ENCODE measurements at places on chromosomes 7 and 10.

DNA sequence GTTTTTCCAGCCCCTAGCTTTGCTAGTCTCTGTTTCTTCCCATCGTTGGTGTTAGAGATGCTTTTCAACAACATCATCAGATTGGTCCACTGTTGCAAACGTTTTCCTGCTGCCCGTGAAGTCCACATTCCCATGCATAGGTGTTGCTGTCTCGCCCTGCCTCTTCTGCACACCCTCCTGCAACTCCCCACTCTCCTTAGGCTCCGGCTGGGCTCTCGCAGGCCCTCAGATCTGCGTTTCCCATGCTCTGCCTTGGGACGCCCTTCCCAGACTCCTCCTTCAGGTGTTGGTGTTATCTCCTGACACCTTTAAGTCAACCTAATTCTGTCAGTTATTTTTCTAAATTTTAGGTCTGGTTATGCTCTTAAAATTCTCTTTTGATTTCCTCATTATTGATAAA, 55.0 kb downstream of the ZMYND11 start:
- DNase-seq, result no peak

DNA sequence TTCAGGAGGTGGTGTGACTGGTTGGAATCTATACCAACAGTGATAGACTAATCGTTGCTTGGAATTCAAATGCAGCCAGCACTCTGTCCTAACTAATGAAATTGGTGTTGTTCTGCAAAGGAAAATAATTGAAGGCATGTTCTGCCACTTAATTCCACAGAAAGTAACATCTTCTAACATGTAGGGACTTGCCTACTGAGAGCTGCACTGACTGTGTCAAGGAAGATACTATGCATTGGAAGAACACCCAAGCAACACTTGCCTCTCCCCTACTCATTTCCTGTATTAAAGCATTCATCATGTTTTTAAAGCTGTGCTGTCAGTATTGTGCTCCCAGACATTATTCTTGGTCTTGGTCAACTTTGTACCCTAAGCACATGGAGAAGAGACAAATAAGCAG, 2.7 kb upstream of the CYP3A7 start:
- no peak for DNase-seq

DNA sequence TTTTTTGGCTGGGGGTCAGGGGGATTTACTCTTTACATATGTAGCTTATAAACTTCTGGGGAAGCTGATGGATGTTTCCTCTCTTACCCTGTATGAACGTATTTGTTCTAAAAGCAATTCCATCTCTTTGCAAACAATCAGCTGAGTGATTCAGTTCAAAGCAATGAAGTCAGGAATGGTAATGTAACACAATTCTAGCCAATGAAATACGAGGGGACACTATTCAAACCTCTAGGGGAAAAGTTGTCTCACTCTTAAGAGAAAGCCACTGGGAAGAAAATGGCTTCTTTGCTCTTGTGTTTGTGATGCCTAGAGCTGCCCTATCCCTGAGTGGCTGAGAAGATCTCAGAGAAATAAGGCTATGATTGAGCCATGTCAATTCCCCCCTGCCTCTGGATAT, 134.8 kb upstream of the SEMA3C start:
- DNase-seq, result no peak

- DNase-seq, result no peak
These were observed 54.1 kb upstream of the PPIF start for GRCh38 chr10:79292891-79293746.

- DNase-seq, result no peak
These were observed 251.7 kb downstream of the SNX10 start for GRCh38 chr7:26543340-26543739.

- DNase-seq, result no peak
These were observed 4.7 kb upstream of the ZYX start for GRCh38 chr7:143376396-143376795.

DNA sequence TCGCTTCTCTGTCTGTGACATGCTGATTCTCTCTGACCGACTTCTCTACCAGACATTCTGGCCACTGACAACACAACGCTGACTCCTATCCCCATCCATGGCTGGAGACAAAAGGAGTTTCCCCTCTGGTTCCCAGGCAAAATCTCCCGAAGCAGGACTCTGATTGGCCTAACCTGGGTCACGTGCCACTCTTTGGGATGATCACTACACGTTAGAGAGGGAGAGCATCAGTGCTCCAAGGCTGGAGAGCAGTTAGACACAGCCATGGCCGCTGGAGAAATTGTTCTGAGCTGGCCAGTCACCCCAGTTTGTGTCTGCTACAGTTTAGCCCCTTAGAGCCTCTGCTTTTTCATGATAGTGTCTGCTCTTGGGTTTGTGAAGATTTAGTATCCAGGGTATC, 38.9 kb downstream of the ADAMTS14 start:
- DNase-seq, result no peak

DNA sequence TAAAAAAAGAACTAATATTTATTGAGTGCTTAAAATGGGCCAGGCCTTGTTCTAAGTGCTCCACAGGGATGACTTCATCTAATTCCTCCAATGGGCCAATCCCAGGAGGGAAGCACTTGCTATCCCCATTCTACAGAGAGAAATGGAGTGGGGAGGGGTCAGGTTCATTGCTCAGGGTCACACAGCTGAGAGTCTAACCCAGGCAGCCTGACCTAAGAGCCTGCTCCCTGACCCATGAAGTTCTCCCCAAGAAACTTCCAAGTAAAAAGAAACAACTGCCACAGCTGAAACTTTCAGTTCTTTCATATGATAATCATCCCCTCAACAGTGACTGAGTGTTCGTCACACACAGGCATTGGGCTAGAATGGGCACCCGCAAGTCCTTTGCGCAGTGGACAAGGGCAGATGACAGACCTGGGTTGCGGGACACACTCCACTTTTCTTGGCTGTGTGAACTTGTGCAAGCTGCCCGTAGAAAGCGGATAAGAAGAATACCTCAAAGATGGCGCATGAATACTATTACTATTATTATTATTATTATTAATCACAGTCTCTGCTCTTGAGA, 39.7 kb downstream of the BEND7 start:
- no peak for DNase-seq

DNA sequence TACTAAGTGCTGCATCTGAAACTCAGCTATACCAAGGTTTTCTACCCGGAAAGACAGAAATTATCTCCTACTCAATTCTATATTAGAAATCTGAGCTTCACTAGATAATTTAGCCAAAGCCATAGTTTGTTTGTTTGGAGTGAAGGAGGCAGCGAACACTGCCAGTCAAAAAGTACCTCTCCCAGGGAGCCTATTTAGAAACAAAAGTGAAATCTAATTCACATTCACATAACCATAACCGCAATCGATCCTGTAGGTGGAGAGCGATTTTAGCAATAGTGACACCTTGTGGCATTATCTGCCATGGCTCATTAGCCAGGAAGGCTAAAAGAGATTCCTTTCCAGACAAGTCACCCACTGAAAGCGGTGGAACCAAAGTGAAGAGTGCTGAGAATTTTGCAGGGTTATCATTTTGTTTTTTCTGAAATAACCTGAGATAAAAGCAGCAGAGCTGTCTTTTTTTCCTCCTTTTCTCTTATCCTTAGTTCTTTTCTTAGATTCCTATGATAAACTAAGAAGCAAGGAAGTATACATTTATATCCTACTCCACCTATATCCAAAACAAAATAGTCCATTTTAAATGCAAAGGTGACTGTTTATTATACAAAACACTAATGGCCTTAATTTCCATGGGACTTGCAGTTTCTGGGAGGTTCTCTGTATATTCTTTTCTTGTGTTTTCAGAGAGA, 83.7 kb upstream of the BET1 start:
- DNase-seq, result peak; percentile 60

DNA sequence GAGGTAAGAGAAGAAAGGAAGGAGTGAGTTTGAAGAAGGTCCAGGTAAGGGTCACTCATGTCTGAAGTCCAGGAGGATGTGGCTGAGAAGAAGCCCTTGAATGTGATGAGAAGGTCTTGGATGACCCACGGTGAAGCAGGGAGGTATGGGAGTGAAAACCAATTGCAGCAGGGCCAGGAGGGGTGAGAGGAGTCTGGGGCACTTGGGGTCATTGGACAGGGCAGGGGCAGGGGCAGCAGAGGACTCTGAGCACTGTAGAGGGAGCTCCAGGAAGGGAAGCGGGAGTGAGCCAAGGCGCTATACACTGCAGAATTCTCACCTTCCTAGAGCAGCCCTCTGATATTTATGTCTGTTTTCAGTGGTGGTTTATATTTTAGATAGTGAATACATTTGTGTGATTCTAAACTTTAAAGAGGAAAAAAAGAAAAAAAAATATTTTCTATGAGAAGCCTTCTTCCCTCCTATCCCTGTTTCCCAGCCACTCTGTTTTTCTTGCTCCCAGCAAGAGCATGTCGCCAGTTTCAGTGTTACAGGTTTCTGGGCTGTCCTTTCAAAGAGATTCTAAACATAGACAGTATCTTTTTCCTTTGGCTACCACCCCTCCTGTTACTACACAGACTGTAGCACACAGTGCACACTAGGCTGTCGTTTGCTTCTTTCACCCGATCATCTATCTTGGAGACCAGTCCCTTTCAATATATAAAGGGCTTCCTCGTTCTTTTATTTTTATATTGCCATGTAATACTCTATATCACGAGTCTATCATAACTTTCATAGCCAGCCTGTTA, 24.5 kb downstream of the BLVRA start:
- no peak for DNase-seq

- no peak for DNase-seq
These were observed 463.6 kb downstream of the ZWINT start for GRCh38 chr10:55897490-55897921.

DNA sequence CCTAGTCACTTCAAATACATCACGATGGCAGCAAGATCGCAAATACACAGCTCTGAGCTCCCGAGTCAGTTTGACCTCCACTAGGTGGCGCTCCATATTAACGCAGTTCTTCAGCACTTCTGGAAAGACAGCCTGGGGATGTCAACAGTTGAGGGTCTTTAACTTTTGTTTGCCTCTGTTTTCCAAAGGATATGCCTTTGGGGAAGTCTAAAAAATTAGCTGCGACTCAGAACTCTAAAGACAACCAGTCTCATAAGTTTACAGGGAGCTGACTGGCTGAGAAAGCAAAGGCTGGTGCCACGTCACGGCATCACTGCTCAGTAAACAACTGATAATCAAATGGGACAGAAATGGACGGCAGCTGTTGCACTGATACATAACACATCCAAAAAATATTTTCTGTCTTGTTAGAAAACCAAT, 458.8 kb downstream of the SORCS1 start:
- no peak for DNase-seq

DNA sequence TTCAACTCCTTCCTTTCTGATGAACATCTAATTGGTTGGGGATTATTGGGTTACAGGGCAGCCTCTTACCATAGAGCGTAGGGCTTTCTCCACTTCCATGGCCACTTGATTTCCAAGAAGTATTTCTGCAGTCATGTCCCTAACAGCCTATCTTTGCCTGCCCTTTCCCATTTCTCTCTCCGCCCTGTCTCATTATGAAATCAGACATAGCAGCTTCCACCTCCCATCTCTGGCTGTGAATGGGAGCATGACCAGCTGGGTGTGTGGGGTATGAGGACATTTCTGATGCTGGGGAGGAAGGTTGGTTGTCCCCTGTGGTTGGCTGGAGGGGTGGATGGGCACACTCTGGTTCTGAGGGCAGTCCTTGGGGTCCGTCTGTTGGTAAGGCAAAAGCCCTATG, 41.2 kb downstream of the ADCYAP1R1 start:
- DNase-seq, result no peak

DNA sequence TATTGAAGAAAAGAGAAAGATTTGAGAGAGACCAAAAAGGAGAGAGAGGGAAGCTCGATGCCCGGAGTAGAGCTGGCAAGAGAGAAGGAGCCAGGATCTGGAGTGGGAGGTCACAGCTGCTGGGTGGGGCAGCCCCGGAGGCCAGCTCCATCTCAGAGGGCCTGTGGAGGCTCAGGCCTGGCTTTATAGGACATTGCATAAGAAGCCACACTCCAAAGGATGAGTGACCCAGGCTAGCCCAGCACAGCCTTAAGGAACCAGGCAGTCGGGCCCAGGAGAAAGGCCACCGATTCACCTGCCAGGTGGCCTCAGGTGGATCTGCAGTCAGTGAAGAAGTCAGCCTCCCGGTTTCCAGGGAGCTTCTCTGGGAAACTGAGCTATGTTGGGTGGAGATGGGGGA, 676 bp downstream of the PLAC9 start:
- no peak for DNase-seq

DNA sequence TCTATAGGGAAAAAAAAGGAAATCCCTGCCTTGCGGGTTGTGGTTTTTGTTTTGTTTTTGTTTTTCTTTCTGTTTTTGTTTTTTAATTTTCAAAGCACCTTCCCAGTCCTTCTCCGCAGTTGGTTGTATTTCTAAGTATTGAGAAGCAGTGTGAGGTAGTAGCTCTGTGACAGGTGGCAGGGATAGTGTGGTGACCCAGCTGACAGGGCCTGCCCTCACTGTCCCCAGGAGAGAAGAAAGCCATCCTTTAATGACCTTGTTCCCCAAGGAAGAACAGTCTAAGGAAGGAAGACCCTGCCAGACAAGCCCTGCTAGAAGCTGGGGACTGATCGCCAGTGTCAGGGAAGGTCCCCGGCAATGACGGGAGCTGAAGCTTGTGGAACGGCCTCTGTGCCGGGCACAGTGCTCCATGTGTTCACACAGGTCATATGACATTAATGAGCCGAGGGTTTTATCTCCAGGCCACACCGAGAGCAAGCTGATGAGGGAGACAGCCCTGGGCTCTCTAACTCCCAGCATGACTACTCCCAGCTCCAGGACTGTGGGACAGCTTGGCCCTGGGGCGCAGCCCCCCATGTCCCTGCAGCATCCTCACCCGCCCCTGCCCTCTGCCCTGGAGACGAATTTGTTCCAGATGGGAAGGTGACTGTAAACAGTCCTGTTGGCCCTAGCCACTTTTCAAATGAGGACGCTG, 69.0 kb upstream of the LRRC18 start:
- DNase-seq, result no peak

GRCh38 chr10:72370201-72370722, 15.5 kb upstream of the DNAJB12 start:
- DNase-seq, result peak; percentile 74

- DNase-seq, result no peak
These were observed 84.9 kb downstream of the NAMPT start for GRCh38 chr7:106199813-106200364.

GRCh38 chr10:91684841-91685240, 52.0 kb upstream of the PPP1R3C start:
- DNase-seq, result no peak

DNA sequence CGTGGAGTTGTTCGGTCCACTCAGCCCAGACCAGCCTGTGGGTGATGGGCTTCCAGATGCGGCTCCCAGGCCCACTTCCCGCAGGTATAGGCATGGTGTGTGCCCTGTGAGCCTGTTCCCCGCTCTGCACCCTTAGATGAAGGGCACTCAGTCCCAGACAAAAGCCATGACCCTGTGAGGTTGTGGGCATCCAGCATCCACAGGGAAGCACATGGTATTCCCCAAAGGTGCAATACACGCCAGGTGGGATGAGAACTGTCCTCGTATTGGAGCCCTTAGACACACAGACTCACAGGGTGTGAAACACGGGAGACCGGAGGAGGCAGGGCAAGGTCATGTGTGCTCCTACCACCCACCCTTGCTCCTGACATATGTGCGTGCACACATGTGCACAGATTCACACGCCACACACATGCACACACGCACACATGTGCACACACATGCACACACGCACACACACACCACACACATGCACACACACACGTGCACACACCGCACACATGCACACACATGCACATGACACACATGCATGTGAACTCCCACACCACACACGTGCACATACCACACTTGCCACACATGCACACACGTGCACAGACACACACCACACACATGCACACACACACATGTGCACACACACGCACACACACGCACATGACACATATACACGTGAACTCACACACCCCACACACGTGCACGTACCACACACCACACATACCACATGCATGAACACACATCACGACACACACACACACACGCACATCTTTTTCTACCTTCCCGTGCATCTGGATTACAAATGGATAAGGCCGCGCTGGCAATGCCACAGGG, 319.4 kb downstream of the WDR37 start:
- DNase-seq, result no peak

GRCh38 chr7:32937344-32938174, 19.7 kb upstream of the FKBP9 start:
- no peak for DNase-seq

Measured in central memory CD4-positive, alpha-beta T cell (primary cell).